Breast epithelium (tissue), 4 donors: ENCODE measurements at places on chromosomes 7 and 10. TPM values are rescaled to one million over a fixed set of nuclear protein-coding genes. Genes with fewer than 3 reads are reported as not detected.
A peak's percentile ranks its signal among the peaks of the same experiment; 100 is the strongest.

DNA sequence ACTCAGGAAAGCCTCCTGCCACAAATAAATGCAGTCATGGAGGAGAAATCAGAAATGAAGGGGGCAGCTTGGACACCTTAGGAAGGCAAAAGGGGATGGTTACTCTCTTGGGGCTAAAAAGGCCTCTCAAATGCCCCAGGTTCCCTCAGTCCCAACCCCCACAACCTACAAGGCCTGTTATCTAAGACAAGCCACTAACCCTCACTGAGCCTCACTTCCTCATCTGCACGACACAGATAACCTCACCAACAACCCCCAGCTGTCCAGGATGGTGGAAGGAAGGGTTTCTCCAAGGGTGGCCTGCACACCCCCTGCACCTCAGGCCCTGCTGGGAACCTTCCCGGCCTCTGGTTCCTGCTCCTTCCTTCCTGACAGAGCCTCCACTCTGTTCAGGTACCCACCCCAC lies 29.2 kb downstream of the SORBS1 start:
- no peak overlapping the region for H3K4me3 ChIP-seq
- DNase-seq, result no peak
- peak overlapping the region; percentile 29 for H3K27ac ChIP-seq
- H3K36me3 ChIP-seq, result no peaks in the 10 kb centered on the region
- H3K4me1 ChIP-seq, result no peaks in the 10 kb centered on the region

AKR1D1 gene
- not detected for total RNA-seq

- no peaks in the 10 kb centered on the region for H3K36me3 ChIP-seq
- no peak for DNase-seq
- no peak overlapping the region for H3K27ac ChIP-seq
These were observed 648.8 kb upstream of the MKI67 start for GRCh38 chr10:128774979-128775378.

- H3K36me3 ChIP-seq, result no peaks in the 10 kb centered on the region
- no peaks in the 10 kb centered on the region for H3K4me1 ChIP-seq
- no peak overlapping the region for H3K4me3 ChIP-seq
- no peaks in the 10 kb centered on the region for H3K27me3 ChIP-seq
These were observed 28.9 kb downstream of the AOC1 start for GRCh38 chr7:150881189-150881588.

DNA sequence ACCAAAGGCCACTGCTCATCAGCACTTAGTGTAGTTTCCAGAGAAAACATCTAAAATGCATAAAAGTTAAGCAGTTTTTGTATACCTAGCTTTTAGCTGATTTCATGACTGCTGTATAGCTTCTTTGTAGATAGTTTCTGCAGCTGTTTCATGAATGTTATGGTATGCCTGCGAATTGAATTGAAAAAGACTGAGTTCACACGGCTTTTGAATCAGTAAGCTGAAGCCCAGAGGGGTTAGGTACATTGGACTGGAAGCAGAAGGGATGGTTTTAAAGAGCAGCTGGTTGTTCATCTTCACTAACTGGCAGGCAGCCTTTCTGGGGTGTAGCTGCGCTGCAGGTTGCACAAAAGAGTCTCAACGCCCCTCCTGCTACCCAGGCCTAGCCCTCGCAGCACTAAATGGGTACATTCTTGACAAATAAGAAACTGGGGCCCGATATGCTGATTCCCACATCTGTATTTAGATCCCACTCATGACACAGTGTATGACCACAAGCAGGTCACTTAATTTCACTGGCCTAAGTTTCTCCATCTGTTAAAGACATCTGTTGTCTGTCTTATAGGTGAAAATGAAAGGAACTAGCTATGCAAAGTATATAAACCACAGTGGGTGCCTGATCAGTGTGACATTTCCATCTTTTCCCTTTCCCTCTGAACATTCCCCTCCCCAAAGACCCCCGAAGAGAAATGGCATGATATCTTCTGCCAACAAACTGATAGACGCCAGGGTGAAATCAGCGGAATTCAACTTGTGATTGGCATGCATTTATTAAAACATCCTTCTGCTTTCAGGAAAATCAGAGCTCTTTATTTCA lies 85.9 kb upstream of the AGBL3 start:
- no peaks in the 10 kb centered on the region for H3K27me3 ChIP-seq
- H3K36me3 ChIP-seq, result no peaks in the 10 kb centered on the region
- H3K4me1 ChIP-seq, result peaks cover 7% of the 10 kb centered on the region
- peak overlapping the region; percentile 23 for H3K27ac ChIP-seq
- H3K4me3 ChIP-seq, result no peak overlapping the region
- no peak for DNase-seq

- no peaks in the 10 kb centered on the region for H3K36me3 ChIP-seq
- peaks cover 5% of the 10 kb centered on the region for H3K4me1 ChIP-seq
- no peak overlapping the region for H3K27ac ChIP-seq
- H3K27me3 ChIP-seq, result no peaks in the 10 kb centered on the region
- no peak overlapping the region for H3K4me3 ChIP-seq
These were observed 177.6 kb downstream of the DIP2C start for GRCh38 chr10:511849-512191.
